ENCODE measurements at places on chromosomes 16 and 17.
A peak's percentile ranks its signal among the peaks of the same experiment; 100 is the strongest.

DNA sequence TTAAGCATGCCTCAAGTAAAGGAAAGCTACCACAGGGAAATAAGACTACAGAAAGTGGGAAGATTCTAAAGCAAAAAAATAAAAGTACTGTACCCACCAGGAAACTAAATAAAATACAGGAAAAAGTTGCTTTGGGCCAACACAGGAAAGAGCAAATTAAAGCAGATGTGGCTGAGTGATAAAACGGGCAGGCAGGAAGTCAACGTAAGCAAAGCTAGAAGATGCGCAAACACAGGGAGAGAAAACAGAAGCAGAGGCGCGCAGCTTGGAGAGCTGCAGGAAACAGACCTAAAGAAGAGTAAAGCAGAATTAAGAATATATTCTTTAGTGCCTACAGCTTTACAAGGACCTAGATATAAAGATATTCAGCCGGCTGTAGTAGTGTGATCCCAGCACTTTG lies 21.7 kb downstream of the USP36 start:
- peak; percentile 67 for DNase-seq

- DNase-seq: no peak
Observed at GRCh38 chr16:84677017-84677803, 22.6 kb upstream of the USP10 start.

GRCh38 chr16:85181739-85182129 lies 69.5 kb upstream of the CIBAR2 start:
- DNase-seq: no peak

- DNase-seq: no peak
Observed at GRCh38 chr16:64629622-64630021, 492.2 kb downstream of the CDH11 start.

GRCh38 chr17:80718428-80718827 lies 173.8 kb downstream of the RPTOR start:
- DNase-seq: no peak

DNA sequence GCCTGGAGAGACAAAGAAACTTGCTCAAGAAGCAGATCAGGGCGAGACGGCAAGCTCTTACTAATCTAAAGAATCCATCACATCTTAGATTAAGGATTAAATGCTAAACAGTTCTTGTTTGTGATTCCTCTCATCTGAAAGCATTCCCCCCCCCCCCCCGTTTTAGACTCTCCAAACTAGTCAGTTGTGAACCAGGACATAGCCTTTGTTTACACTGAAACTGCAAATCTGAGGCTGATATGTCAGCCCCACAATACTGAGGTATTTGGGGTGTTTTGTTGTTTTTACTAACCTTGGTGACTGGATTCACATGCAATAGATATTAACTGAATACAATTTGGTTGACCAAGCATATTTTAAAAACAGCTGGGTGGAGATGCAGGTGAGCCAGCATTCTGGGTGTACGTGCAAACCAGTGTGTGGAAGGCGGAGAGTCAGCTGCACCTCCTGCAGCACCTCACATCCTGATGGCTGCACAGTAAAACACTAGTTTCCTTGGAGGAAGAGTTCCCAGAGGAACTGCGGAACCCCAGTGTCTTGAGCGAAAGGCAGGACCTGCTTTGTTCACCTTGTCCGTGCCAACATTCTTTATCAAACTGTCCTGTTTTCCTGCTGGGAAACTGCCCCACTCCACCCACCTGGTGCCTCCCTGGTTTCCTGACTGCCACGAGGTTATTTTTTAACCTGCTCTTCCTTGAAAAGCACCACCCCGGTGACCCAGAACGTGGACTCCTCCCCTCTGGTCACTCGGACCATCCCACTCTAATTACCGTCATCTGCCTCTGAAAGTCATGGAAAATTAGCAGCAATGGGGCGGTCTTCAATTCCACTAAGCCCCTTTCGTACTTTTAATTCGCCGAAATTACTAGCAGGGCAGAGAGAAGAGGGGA lies 1.2 kb upstream of the YPEL2 start:
- no peak for DNase-seq

GRCh38 chr17:75065562-75066151 lies 18.6 kb downstream of the KCTD2 start:
- DNase-seq: no peak

- no peak for DNase-seq
Observed at GRCh38 chr17:65064452-65065019, 8.0 kb upstream of the GNA13 start.

- DNase-seq: no peak
Observed at GRCh38 chr17:28996554-28997096, 9.2 kb downstream of the SEZ6 start.

GRCh38 chr17:4607773-4608187 lies 23.5 kb downstream of the SMTNL2 start:
- DNase-seq: no peak

GRCh38 chr17:68973098-68973846 lies 18.1 kb upstream of the ABCA8 start:
- no peak for DNase-seq

DNA sequence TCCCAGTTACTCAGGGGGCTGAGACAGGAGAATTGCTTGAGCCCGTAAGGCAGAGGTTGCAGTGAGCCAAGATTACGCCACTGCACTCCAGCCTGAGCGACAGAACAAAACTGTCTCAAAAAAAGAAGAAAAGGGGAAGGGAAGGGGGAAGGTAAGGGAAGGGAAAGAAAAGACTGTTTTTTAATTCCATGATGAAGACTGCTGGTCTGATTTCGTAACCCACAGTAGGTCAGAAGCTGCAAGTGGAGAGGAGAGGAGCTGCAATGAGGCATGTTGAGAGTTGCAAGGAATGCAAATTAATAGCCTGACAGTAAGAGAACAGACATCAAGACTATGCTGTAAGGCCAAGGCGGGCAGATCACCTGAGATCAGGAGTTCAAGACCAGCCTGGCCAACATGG lies 33.3 kb downstream of the HELZ start:
- DNase-seq: no peak

DNA sequence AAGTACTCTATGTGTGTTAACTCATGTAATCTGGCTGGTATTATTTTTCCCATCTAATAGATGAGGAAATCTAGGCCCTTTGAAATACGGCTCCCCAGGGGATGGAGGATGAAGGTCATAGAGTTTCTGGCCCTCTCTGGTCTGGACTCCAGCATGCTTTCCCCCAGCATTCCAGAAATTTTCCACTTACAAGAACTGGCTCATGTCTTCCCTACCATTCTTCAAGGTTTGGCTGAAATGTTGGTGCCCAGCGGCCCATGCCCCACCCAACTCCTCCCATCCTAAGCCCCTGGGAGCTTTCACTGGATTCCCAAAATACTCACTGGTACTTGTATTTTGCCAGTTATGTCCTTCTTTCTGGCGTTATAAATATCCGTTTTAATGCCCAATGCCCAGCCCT lies 237.5 kb upstream of the NLRP1 start:
- no peak for DNase-seq

DNA sequence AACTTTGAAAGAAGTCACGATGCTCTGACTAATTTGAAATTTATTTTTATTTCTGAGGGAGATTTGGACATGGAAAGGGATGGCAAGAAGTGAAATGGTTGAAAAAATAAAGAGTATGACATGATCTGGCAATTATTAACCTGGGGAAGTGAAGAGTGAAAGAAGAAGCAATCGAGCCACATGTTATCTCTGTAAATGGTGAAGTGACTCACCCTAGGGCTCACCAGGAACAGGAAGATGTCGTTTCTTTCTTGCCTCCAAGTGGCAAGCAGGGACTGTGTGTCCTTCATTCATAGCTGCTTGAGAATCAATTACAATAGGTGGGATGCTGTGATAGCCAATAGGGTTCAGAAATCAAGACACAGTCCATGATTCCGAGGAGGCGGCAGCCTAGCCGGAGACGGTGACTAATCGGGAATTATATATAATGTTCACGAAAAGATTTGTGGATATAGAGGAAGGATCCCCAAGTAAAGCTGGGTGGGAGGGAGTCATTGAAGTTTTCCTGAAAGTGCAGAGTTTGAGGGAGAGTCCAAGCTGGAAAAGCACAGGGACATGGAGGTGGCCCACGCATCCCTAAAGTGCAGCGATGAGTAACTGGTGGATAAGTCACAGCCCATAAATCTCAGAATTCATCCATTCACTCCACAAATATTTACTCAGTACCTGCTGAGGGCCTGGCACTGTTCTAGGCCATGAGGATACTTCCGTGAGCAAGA lies 18.2 kb upstream of the KRT20 start:
- no peak for DNase-seq

GRCh38 chr16:22117609-22118008 lies 25.3 kb downstream of the VWA3A start:
- no peak for DNase-seq

GRCh38 chr17:67511012-67511411 lies 133.9 kb downstream of the PITPNC1 start:
- no peak for DNase-seq

DNA sequence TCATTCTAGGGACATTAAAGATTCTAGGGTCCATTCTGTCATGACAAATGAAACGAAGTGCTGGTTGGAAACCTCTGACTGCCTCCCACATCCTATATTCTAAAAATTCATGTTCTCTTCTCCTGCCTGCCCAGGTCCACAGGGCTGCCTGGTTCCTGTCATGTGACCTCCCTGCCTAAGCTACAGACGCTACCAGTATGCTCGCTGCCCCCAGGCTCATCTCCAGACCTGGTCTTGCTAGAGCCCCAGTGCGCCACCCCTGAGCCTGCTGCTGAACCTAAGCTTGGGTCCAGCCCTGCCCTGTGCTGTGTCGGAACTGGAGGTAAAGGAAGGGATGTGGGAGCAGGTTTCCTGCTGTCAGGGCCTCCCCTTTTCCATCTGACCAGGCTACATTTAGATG lies 231.6 kb upstream of the CDH5 start:
- DNase-seq: no peak

GRCh38 chr17:2058586-2059546 lies 4.0 kb downstream of the HIC1 start:
- peak; percentile 70 for DNase-seq

DNA sequence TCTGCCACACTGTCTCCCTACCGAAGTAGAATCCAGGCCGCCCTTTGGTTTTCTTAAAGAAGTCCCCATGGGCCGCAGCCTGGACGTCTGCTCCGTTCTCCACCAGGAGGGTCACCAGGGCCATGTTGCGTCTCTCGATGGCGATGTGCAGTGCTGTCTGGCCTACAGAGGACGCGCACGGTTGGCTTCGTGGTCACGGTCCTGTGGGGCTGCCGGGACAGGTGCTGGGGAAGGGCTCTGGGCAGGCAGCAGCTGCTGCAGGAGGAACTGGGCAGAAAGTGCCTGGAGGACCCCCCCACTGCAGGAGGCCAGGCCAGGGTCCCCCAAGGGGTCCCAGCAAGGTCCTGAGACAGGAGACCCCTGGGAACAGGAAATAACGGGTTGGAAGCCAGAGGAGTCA lies 19.0 kb downstream of the TRPV1 start:
- DNase-seq: no peak

All from T-cell (primary cell).